ENCODE measurements at places on chromosomes 1 and 21.

DNA sequence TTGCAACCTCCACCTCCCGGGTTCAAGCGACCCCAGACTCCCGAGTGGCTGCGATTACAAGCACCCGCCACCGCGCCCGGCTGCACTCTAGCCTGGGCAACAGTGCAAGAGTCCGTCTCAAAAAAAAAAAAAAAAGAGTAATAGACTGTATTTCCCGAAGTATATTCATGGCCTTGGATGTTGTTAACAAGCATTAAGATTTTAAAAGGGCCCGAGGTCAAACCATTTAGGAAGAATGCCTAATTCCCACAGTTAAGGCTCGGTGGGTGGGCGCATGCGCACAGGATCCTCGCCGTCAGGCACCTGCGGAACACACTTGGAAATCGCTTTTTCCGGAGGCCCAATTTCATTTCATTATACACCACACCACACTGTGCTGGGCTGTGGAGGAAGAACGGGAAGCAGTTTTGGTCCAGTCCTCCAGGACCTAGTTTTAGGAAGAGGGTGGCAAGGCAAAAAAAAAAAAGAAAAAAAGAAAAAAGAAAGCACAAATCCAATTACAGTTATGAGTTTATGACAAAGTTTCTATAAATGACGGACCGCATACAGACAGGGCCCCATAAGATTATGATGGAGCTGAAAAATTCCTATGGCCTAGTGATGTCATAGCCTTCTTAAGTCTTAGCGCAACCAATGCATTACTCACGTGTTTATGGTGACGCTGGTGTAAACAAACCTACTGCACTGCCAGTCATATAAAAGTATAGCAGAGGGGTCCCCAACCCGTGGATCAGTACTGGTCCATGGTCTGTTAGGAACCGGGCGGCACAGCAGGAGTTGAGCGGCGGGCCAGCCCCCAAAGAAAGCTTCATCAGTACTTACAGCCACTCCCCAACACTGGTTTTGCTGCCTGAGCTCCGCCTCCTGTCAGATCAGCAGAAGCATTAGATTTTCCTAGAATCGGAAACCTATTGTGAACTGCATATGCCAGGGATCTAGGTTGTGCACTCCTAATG is 38.2 kb downstream of the H3-3A start:
- peak; percentile 46 for DNase-seq
- H3K27me3 ChIP-seq: no peaks in the 10 kb centered on the region
- H3K4me1 ChIP-seq: peaks cover 15% of the 10 kb centered on the region
- H3K4me3 ChIP-seq: peak overlapping the region; percentile 54
- H3K27ac ChIP-seq: no peak overlapping the region
- H3K36me3 ChIP-seq: no peaks in the 10 kb centered on the region

GRCh38 chr1:154115180-154115579 is 39.7 kb downstream of the NUP210L start:
- H3K36me3 ChIP-seq: no peaks in the 10 kb centered on the region
- no peak overlapping the region for H3K27ac ChIP-seq
- no peak for DNase-seq

DNA sequence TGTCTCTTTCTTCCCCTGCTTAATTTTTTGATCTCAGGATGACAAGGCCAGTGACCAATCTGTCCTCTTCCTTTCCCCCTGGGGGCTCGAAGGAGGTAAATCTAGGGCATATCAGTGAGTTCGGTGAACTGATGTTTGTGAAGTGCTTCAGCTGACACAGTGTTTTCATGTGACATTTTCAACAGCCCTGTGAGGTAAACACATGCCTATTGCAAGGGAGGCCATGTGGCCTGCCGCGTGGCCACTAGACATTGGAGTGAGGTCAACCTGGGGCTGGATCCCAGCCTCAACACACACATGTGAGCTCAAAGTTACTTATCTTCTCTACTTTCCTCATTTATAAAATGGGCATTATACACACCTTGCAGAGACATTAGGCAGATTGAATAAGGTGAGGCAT is 126.3 kb downstream of the PLPP3 start:
- H3K4me1 ChIP-seq: peaks cover 4% of the 10 kb centered on the region
- no peaks in the 10 kb centered on the region for H3K27me3 ChIP-seq
- no peak for DNase-seq

- H3K27ac ChIP-seq: no peak overlapping the region
- H3K27me3 ChIP-seq: no peaks in the 10 kb centered on the region
- no peaks in the 10 kb centered on the region for H3K36me3 ChIP-seq
- H3K4me3 ChIP-seq: no peak overlapping the region
- H3K4me1 ChIP-seq: peaks cover 32% of the 10 kb centered on the region
- DNase-seq: no peak
Measured at GRCh38 chr1:224506141-224506814, 71.7 kb upstream of the WDR26 start.

- H3K27me3 ChIP-seq: no peaks in the 10 kb centered on the region
- peaks cover 72% of the 10 kb centered on the region for H3K4me1 ChIP-seq
- no peak overlapping the region for H3K4me3 ChIP-seq
- H3K27ac ChIP-seq: peak overlapping the region; percentile 88
Measured at GRCh38 chr21:44868707-44869106, 4.8 kb downstream of the PTTG1IP start.

Data from astrocyte (in vitro differentiated cells and primary cell).